ENCODE measurements at places on chromosomes 5 and 9. TPM values are rescaled to one million over a fixed set of nuclear protein-coding genes. Genes with fewer than 3 reads are reported as not detected.

Gene CDC14B
- 7.0 TPM for polyA plus RNA-seq

Gene C9orf153
- polyA plus RNA-seq: not detected

Gene GFM2
- polyA plus RNA-seq: 95.3 TPM

Gene GPR150
- polyA plus RNA-seq: not detected

Gene MAMDC4
- 23.6 TPM for polyA plus RNA-seq

Gene WNT8A
- 0.26 TPM for polyA plus RNA-seq

Gene ARHGEF39
- polyA plus RNA-seq: 0.51 TPM
